A673 (cell line): ENCODE measurements at places on chromosomes 1 and 21.

DNA sequence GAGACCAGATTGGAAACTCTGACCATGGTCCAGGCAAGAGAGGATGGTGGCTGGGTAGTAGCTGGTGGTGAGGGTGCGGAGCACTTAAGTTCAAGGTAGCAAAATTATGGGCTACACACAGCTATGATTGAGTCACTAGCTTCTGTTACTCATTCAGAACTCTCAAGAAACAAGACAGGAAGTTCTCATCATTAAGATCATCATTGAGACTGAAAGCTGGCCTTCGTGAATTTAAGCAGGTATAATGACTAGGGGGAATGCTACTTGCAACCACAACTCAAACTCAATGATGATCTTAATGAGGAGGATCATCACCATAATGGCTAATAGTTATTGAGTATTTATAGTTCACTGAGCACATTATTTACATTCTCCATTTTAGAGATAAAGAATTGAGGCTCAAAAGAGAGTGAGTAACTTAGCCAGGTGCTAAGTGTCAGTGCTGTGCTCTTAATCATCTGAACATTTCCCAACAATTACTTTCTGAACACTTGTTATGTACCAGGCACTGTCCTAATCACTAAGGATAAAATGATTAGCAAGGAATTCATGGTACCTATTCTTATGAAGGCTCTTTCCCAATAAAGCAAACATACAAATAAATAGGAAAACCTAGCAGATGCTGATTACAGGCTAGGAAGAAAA is 286.3 kb upstream of the C1orf105 start:
- DNase-seq: no peak

- DNase-seq: no peak
Observed at GRCh38 chr1:161357073-161357472, 10.6 kb downstream of the CFAP126 start.

GRCh38 chr1:14949270-14949835 is 204.2 kb upstream of the TMEM51 start:
- DNase-seq: no peak

- no peak for DNase-seq
Observed at GRCh38 chr1:147243841-147244240, 1.4 kb downstream of the CHD1L start.

GRCh38 chr1:162861625-162862024 is 650 bp upstream of the CCDC190 start:
- DNase-seq: no peak

- no peak for DNase-seq
Observed at GRCh38 chr1:30271401-30272276, 451.7 kb downstream of the MATN1 start.

- DNase-seq: no peak
Observed at GRCh38 chr1:213003256-213003655, 12.4 kb downstream of the ANGEL2 start.

- DNase-seq: no peak
Observed at GRCh38 chr1:6466023-6466422, at the start of gene TNFRSF25. TNFRSF25 (minus strand) TSS chr1:6466173; CDS start chr1:6466107, 66 bp downstream.

DNA sequence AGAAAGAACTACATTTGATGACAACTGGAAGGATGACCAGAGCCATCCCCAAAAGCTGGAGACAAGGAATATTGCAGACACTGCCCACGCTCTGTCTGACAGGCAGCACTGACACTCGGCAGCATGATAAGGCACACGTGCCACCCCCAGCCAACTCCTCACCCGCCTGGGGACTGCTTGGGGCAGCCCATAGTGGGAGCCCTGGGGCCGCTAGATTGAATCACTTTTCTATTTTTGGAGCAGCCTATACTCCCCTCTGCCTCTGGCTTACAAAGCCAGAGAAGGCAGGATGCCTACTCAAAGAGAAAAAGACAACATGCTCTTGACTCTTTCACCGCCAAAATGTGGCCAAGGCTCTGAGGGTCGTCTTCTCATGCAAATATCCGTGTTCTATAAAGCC is 1.3 kb downstream of the SMG5 start:
- DNase-seq: peak; percentile 52

GRCh38 chr1:7609311-7609994 is 161.6 kb upstream of the VAMP3 start:
- DNase-seq: no peak

DNA sequence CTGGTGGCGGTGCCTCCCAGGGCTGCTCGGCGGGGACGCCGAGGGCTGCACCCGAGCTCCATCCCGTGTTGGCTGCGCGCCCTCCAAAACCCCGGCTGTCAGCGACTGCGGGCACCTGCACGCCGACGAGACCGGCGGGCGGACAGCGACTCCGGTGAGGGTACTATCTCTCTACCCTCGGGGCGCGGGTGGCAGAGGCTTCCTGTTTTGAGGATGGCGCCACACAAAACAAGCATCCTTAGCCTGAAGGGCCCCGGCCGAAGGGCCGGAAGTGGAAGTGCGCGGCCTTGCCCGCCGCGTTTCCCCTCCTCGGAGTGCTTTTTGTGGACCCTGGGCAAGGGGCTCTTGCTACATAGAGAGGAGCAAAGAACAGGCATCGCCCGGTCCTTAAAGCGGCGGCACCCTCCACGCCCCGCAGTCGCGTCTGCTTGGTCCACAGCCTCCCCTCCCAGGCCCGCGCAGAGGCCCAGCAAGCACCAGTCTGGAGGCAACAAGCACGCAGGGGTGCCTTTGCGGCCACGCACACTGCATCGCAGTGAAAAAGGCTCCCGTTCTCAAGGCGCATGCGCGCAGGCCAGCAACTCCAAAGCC is 561 bp upstream of the COQ8A start:
- peak; percentile 69 for DNase-seq

- no peak for DNase-seq
Observed at GRCh38 chr1:209397910-209398309, 185.6 kb upstream of the CAMK1G start.

DNA sequence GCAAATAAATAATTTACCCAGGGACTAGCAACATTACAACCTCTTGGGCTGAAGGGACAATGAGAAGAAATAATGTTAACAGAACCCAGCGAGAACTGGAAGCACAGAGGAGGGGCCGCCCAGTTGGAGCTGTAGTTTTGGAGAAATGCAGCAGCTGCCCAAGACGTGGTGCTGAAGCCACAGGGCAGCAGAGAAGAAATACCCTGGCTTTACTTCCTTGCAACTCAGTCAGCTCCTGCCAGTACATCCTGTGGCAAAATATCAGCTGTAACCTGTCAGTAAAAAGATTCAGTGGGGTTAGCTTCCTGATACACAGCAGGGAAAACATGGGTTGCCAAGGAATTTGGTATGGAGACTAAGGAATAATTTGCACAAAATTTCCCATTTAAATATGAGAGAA is 283.6 kb upstream of the USP25 start:
- no peak for DNase-seq

DNA sequence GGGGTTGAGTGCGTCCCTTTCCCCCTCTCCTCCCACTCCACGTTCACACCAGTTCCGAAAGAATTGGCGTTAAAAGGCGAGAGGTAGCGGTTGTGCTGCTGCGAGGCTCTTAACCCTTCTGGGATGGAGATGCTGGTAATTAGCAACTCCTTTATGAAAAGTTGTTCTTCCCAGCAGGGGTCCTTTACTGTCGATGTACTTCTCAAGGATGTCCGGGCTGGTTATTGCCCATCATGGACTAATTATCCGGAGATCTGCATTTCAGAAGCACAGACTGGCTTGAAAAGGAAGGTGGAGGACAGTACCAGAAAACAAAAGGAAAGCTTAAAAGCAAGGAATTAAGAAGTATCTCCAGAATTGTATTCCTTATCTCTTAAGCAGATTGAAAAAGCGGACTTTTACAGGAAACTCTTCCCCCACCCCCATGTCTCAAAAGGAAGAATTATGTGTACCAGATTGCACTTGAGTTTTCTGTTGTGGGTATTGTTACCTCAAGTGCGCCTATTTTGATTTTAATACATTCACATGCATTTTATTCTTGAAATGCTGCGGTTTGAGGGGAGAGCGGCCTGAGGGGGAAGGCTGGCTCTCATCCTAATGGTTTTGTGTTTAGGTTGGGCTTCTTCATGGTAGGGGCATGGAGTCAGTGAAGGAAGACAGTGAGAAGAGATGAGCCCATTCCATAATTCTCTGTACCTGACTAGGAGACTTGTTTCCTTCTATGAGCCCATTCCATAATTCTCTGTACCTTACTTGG is 1.5 kb downstream of the AK4 start:
- no peak for DNase-seq

GRCh38 chr1:13809461-13810159 is 109.6 kb downstream of the PRDM2 start:
- peak; percentile 26 for DNase-seq

GRCh38 chr1:169872906-169873305 is 20.8 kb downstream of the SCYL3 start:
- no peak for DNase-seq

GRCh38 chr1:162349635-162350330 is 26.9 kb downstream of the SPATA46 start:
- DNase-seq: peak; percentile 73

DNA sequence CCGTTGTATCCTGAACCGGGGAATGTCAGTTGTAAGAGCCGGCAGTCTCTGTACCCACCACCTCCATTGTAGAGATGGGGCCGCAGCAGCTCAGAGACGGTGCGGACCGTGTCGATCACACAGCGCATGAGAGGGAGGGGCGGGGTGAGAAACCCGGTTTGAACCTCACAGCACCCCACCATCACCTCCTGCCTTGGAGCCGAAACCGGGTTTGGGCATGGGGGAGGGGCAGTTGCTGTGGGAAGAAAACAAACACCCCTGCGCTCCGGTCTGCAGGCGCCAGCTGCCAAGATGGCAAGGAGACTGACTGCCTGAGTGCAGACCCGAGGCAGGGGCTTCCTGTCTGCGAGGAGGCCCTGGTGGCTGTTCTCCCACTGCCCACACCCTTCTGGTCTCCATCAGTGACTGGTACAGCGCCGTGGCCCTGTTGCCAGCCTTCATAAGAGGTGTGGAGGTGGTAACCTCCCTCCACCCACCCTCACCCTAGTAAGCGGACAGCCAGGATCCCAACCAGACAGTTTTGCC is 69.2 kb upstream of the SSBP3 start:
- DNase-seq: no peak

DNA sequence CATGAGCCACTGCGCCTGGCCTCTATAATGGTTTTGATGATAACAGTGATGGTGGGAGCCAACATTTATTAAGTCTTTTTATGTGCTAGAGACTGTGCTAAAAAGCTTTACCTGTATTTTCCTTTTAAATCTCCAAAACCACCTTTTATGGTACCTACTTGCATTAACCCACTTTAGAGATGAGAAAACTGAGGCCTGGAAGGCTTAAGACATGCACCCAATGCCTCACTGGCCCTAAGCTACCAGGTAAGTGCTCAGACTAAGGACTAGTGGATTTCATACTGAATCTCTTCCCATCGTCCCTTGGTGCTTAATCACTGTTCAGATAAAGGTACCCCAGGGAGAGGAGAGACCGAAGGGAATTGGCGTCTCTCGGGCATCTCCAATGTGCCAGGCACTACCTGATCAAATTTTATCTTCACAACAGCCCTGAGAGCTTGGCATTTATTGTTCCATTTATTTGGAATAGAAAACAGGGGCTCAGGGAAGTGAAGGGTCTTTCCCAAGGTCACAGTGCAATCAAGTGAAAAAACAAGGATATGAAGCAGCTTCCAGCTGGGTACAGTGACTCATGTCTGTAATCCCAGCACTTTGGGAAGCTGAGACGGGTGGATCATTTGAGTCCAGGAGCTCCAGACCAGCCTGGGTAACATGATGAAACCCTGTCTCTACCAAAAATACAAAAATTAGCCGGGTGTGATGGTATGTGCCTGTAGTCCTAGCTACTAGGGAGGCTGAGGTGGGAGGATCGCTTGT is 84.2 kb downstream of the LACTBL1 start:
- DNase-seq: no peak

- no peak for DNase-seq
Observed at GRCh38 chr1:244074559-244075171, 23.6 kb downstream of the ZBTB18 start.

GRCh38 chr1:206930210-206930798 is 8.6 kb upstream of the FCMR start:
- DNase-seq: no peak

DNA sequence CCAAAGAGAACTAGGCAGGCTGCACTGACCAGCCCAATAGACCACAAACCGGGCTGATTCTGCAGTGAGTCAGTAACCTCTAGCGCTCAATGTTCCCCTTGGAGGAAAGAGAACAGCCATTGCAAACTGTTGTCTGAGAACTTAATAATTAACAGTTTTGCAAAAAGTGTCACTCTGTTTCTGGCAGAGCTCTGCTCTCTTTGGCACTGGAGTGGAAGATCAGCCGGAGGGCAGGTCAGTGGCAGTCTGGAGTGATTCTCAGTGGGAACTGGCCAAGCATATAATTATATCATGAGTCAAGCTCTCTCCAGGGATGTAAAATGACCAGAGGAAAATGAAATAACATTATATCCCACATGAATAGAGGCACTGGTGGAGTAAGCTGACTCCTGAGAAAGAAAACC is 238.3 kb downstream of the HLX start:
- DNase-seq: no peak

- DNase-seq: peak; percentile 5
Observed at GRCh38 chr21:34771512-34772028, 102.8 kb downstream of the CLIC6 start.

GRCh38 chr1:66532798-66533783 is 862 bp upstream of the SGIP1 start:
- peak; percentile 48 for DNase-seq
